ENCODE measurements at places on chromosomes 1 and 21. TPM values are rescaled to one million over a fixed set of nuclear protein-coding genes. Genes with fewer than 3 reads are reported as not detected.

RPAP2 gene
- total RNA-seq, result 6.3 TPM

MACO1 gene
- total RNA-seq, result 24.5 TPM

KIF14 gene
- total RNA-seq, result 0.20 TPM

APOBEC4 gene
- total RNA-seq, result 2.0 TPM

SLAMF7 gene
- 3.7 TPM for total RNA-seq

CNR2 gene
- not detected for total RNA-seq

FASLG gene
- 0.23 TPM for total RNA-seq

LRRIQ3 gene
- total RNA-seq, result 0.92 TPM

PCNT gene
- total RNA-seq, result 18.0 TPM

GRCh38 chr1:159587461-159587951 is at the start of gene APCS:
Gene APCS, plus strand, starts transcription at chr1:159587826. Its CDS starts 96 bp downstream, at chr1:159587922.
- H3K4me3 ChIP-seq, result no peak within 1 kb of the TSS
- no peaks in the 10 kb centered on the region for H3K36me3 ChIP-seq
- H3K4me1 ChIP-seq, result no peaks in the 10 kb centered on the region

DNA sequence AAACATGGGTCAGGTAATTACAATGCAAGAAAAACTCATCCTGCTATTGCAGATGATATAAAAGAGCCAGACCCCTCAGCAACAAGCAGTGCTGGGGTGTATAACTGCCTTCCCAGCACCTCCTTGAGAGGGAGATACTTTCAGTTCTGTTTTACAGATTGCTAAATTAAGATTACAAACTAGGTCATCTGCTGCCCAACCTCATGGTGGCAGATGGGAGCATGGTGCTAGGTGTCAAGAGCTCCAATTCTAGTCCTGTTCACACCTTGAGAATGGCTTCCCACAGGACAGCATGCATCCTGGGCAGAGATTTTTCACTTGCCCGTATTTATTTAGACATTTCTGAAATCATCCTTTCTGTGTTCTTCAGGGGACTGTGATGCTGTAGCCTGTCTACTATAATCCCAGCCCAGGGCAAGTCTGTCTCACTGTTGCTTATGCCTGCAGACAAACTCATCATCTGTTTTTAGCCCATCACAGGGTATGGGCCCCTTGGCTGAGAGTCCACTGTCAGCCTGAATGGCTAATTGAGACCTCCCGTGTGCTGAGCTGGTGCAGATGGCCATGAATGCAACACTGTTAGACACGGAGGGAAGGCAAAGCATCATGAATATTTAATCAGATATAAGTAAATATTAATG is 40.2 kb upstream of the PBX1 start:
- no peak overlapping the region for H3K4me3 ChIP-seq
- no peak for DNase-seq
- no peaks in the 10 kb centered on the region for H3K36me3 ChIP-seq

DNA sequence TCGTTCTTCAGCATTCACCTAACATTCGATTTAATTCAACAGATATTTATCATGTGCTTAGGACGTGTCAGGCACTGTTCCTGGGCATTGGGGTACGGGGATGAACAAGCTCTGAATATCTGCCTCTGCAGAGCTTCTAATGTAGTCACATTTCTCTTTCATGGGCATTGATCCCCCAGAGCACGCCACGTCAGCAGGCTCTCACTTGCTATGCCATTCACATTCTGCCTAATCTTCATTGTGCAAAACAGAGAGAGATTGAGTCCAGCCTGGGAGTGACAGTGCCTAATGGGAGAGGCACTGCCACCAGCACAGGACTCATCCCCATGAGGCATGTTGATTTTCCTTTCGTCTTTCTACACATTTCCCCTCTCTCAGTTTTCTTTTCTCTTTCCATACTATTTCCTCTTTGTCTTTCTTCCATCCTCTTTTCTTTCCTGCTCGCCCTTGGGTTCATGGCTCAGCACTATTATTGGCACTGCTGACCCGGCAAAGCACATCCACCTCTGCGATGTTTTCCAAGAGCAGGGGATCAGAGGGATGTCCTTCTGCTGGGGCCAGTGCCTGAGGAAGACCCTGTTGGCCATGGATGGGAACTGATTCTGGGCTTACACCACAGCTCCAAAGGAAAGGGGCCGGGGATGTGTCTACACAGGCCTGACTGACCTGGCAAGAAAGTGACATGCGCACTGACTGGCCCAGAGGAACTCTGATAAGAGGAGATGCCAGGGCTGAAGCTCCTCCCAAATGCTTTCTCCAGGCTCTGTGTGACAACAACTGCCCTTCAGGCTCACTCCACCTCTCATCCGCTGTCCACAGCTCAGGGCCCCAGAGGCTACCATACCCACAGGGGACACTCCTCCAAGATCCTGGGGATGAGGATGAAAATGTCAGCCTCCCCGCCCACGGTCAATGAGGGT is 195.9 kb downstream of the TOMM20 start:
- peaks cover 2% of the 10 kb centered on the region for H3K4me1 ChIP-seq
- no peaks in the 10 kb centered on the region for H3K36me3 ChIP-seq
- H3K27me3 ChIP-seq, result no peaks in the 10 kb centered on the region

- H3K36me3 ChIP-seq, result no peaks in the 10 kb centered on the region
- H3K4me1 ChIP-seq, result no peaks in the 10 kb centered on the region
- no peak for DNase-seq
- H3K27ac ChIP-seq, result no peak overlapping the region
- H3K27me3 ChIP-seq, result no peaks in the 10 kb centered on the region
These were observed 193.2 kb downstream of the TRABD2B start for GRCh38 chr1:47803815-47804501.

- no peak for DNase-seq
- no peak overlapping the region for H3K4me3 ChIP-seq
- H3K27ac ChIP-seq, result no peak overlapping the region
- no peaks in the 10 kb centered on the region for H3K27me3 ChIP-seq
These were observed 18.8 kb upstream of the SLC35D1 start for GRCh38 chr1:67072749-67073148.

DNA sequence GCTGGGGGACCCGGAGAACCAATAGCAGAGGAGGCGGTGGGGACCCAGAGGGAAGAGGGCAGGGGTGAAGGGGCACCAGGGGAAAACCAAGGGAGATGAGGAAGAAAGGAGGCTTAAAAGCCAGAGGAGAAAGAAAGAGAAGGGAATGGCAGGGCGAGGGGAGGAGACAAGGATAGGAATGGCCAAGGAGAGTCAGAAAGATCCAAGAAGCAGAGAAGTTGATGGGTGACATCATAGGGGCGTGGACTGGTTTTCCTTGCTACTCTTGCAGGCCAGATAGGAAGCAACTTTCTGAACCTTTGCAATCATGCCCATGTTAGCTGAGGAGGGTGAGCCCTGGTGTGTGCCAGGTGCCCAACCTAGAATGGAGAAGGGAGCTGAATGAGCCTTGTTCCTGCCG is 5.4 kb downstream of the NPR1 start:
- H3K4me3 ChIP-seq, result no peak overlapping the region
- H3K36me3 ChIP-seq, result no peaks in the 10 kb centered on the region
- H3K4me1 ChIP-seq, result no peaks in the 10 kb centered on the region
- DNase-seq, result no peak
- no peak overlapping the region for H3K27ac ChIP-seq

DNA sequence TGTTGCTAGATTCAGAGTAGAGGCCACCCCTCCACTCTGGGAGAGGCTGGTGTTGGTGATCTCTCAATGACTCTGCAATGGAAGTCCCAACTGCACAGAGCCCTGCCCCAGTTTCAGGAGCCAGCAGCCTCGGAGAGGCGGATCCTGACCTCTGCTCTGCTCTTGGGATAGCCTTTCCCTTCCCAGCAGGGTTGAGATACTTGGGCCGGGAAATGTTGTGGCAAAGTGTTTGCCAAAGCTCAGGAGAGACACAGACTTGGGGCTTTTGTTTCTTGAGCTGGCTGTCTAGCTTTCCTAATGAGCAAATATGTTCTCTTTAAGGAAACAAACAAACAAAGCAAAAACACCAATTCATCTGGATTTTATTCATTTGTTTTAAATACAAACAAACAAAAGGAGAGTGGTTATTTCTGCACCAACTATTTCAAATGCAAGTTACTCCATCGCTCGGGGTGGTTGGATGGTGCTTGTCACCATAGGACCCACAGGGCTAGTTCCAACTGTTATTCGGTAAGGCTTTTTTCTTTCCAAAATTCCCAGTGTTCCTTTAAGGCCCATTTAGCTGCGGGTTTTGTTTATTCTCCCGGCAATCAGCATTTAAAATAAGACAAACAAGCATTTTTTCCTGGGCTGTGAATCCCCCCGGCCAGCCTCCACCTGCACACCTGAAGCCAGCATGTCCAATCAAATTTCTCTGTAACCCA is 193.9 kb upstream of the LMO4 start:
- no peak overlapping the region for H3K27ac ChIP-seq
- H3K27me3 ChIP-seq, result no peaks in the 10 kb centered on the region
- H3K4me3 ChIP-seq, result no peak overlapping the region
- DNase-seq, result no peak
- H3K4me1 ChIP-seq, result no peaks in the 10 kb centered on the region

DNA sequence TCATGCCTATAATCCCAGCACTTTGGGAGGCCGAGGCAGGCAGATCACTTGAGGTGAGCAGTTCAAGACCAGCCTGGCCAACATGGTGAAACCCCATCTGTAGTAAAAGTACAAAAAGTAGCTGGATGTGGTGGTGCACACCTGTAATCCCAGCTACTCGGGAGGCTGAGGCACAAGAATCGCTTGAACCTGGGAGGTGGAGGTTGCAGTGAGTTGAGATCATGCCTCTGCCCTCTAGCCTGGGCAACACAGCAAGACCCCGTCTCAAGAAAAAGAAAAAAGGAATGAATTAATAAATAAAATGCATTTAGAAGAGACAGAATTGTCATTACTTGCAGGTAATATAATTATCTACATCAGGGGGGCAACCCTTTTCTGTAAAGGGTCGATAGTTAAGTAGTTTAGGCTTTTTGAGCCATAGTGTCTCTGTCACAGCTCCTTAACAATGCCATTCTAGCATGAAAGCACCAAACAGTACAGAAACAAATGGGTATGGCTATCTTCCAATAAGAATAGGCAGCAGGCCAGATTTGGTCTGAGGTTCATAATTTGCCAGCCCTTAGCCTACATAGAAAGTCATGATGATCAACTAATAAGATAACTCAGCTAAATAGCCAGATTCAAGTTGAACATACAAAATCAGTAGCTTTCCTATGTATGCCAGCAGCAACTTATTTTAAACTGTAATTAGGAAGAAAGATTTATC is 56.8 kb downstream of the RPRD2 start:
- no peak for DNase-seq
- H3K4me1 ChIP-seq, result peaks cover 4% of the 10 kb centered on the region

- no peak for DNase-seq
- H3K4me1 ChIP-seq, result peaks cover 2% of the 10 kb centered on the region
- no peaks in the 10 kb centered on the region for H3K27me3 ChIP-seq
- H3K4me3 ChIP-seq, result no peak overlapping the region
- H3K27ac ChIP-seq, result no peak overlapping the region
- no peaks in the 10 kb centered on the region for H3K36me3 ChIP-seq
These were observed 14.0 kb downstream of the KDF1 start for GRCh38 chr1:26946270-26946669.

DNA sequence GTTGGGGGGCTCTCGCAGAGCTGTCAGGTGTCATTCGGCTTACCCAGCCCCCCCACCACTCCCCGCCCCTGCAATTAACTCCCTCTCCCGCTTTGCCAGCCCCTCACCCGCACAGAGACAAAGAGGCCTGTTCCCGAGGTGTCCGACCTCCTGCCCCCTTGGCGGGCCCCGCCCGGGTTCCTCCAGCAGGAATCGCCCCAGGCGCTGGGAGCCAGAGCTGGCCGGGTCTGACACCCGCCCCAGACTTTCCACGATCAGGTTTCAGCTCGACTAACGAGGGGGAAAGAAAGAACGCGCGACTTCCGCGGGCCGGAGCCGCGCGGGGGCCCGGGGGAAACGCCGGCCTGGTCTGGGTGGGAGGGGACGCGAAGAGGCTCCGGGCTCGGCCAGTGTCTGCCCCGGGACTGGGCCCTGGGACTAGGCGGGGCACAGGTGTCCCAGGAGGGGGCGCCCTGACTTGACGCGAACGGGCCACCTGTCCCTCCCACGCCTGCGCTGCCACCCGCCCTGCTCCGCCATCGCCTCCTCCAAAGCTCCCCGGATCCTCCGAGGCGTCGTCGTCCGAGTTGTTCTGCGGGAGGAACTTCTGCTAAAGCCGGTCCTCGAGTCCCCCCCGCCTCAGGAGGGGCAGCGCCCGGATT is 36.4 kb upstream of the HHAT start:
- H3K36me3 ChIP-seq, result no peaks in the 10 kb centered on the region
- peaks cover 8% of the 10 kb centered on the region for H3K4me1 ChIP-seq
- no peaks in the 10 kb centered on the region for H3K27me3 ChIP-seq

- H3K4me1 ChIP-seq, result peaks cover 1% of the 10 kb centered on the region
- DNase-seq, result no peak
- no peak overlapping the region for H3K4me3 ChIP-seq
- H3K27ac ChIP-seq, result no peak overlapping the region
- H3K36me3 ChIP-seq, result no peaks in the 10 kb centered on the region
These were observed 84.6 kb downstream of the ADGRL2 start for GRCh38 chr1:81885291-81885690.

GRCh38 chr21:36926989-36927718 is 39.3 kb downstream of the HLCS start:
- no peak overlapping the region for H3K27ac ChIP-seq
- DNase-seq, result no peak
- no peaks in the 10 kb centered on the region for H3K27me3 ChIP-seq

DNA sequence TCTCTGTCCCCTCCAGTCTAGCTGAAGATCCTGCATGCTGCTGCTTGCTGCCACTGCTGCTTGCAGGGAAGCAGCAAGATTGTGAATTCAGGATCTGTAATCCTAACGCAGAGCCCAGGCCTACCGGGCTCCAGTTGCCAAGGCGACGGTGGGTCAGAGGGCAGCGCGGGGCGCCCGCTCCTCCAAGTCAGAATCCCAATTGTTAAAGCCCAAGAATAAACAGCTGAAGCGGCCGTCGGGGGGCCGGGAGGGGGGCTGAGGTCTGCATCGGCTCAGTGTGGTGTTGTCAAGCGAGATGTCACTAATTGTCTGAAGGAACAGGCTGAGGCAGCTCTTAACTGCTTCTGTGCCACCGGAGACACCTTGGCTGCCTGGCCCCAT is 36.8 kb downstream of the AHDC1 start:
- H3K27me3 ChIP-seq, result no peaks in the 10 kb centered on the region
- H3K4me3 ChIP-seq, result no peak overlapping the region
- no peaks in the 10 kb centered on the region for H3K36me3 ChIP-seq
- H3K27ac ChIP-seq, result peak overlapping the region; percentile 89

- H3K36me3 ChIP-seq, result no peaks in the 10 kb centered on the region
- H3K4me3 ChIP-seq, result no peak overlapping the region
- H3K4me1 ChIP-seq, result no peaks in the 10 kb centered on the region
- H3K27ac ChIP-seq, result no peak overlapping the region
- DNase-seq, result no peak
These were observed 306.7 kb downstream of the DSCAM start for GRCh38 chr21:40540216-40540615.
